Heart right ventricle (tissue), 16 donors: ENCODE measurements at places on chromosomes 12 and 14. TPM values are rescaled to one million over a fixed set of nuclear protein-coding genes. Genes with fewer than 3 reads are reported as not detected.

Gene DACT1
- 1.6 TPM for total RNA-seq

Gene SPX
- 10.1 TPM for total RNA-seq

Gene CACNA2D4
- 2.9 TPM for total RNA-seq

DNA sequence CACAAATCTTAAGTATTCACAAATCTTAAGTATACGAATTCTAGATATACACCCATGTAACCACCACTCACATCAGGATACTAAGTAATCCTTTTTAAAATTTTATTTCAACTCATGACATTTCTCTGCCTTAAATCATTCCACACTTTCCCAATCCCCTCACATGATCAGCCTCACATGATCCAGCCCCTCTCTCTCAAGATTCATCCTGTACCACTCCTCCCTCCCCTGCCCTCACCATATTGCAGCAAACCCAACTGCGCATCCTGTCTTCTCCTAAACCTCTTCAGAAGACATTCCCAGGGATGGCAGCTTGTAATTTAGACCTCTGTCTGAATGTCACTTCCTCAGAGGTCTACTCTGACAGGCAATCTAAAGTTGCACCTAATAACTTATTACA lies 1.7 kb upstream of the EIF4B start:
- DNase-seq: no peak

DNA sequence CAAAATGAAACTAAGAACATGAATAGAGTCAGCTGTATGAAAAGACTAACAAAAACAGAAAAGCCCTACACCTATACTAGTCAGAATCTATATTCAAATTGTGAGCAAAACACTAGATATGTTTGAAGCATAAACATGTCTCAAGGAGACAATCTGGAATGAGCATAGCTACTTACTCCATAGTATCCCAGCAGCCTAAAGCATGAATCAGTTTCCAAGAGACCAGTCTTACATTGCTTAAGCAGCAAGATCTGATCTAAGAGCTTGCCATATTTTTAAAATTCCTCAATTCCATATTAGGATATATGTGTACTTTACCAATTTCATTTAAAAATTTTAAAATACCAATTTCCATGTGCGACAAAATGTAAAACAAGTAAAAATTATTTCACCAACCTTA lies 7.7 kb downstream of the CAPS2 start:
- DNase-seq: no peak

DNA sequence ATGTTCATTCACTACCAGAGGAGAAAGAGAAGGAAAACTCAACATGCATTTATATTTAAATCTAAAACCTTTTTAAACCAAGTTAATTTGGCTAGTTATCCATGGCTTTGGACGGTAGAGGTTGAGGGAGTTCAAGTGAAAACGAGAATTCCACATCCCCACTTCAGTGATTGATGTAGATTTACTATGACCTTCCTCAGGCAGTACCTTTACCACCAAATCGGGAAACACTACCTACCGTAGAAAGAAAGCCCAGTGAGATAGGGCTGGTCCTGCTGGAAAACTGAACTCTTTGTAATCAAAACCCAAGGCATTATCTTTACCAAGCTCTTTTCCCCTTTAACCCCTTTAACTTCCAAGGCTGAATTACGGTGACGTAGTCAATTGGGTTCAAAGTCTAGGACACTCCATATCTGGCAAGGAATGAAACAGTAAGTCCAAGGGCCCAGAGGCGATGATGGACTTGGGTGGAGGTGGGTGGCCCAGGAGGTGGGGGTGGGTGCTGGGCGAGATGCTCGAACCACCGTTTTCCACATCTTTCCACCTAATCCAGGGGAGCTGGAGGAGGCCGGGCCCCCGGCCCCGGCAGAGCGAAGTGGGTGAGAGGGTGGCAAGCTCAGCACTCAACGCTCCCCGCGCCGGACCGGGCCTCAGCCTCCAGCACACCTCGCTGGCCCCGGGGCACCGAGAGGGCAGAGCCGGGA lies 618 bp downstream of the SEC23A start:
- no peak for DNase-seq

DNA sequence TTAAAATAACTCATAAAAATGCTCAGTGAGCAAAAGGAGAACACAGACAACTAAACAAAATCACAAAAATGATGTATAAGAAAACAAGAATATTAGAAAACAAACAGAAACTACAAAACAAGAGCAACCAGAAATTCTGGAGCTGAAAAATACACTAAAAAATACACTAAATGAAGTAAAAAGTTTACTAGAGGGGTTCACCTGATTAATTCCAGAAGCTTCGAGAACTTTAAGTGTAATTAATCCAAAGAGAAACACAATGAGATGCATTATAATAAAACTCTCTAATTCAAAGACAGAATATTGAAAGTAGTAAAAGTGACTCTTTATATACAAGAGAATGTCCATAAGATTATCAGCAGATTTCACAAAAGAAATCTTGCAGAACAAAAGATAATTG lies 558.4 kb downstream of the CCER1 start:
- no peak for DNase-seq

DNA sequence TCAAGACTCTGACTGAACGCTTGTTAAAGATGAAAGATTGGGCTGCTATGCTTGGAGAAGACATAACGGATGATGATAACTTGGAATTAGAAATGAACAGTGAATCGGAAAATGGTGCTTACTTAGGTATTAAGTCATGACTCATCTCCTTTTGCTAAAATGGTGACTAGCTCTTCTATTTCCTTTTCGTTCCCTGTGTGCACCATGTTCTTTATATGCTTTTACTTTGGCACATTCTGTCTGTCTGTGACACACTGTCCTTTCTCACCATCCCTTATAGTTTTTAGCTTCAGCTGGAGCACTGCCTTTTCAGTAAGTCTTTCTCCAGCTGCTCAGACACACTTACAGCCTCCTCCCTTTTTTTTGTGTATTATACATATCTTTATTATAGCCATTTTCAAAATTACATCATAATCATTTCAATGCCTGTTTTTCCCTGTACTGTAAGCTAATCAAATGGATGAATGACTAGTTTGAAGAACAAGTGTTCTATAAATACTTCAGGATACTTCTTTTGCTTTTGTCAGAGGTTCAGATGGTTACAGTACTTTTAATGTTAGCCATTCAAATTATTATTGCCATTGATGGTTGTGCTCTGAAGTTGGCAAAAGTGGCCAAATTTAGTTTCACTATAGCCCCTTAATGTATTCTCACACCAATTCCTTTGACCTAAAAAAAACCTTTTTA lies 68.6 kb downstream of the MIA2 start:
- DNase-seq: no peak
